CD8-positive, alpha-beta memory T cell (primary cell): ENCODE measurements at places on chromosomes 4 and X.

DNA sequence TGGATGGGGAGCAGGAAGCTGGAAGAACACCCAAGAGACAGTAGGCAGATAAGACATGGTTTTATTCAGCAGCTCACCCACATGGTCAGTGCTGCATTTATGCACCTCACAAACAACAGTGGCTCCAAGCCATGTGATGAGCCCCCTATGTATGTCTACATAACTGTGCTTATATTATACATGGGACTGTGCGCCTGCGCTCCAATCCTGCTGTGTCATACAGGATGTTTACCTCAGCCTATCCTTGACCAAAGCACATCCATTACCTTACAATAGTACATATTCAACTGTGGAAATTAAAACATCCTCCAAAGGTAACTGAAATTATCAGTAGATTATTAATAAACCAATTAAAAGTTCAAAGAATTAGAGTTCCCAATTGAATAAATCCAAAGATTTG is 44.1 kb upstream of the SGMS2 start:
- DNase-seq: no peak

DNA sequence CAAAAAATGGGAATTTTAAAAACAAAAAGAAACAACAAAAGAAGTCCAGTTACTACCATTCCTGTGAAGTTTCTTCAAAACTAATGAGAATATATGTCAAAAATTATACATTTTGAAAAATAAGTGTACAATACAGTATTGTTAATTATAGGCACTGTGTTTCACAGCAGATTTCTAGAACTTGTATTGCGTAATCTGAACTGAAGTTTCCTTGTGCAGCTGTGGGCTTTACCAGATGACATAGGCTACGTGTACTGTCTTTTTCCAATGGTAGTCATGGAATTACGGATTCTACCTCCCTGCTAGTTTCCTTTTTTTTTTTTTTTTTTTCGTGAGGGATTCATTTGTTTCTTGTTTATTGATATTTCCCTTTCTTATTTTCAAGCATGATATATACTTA is 113.8 kb upstream of the GABRA2 start:
- no peak for DNase-seq

- no peak for DNase-seq
These were observed 123.7 kb upstream of the MAP3K15 start for GRCh38 chrX:19639056-19639455.

- no peak for DNase-seq
These were observed 80.6 kb downstream of the MFAP3L start for GRCh38 chr4:169945636-169946035.

GRCh38 chr4:109207061-109207460 is 95.4 kb downstream of the COL25A1 start:
- no peak for DNase-seq
